HAP-1 (cell line): ENCODE measurements at places on chromosomes 11 and 22.

DNA sequence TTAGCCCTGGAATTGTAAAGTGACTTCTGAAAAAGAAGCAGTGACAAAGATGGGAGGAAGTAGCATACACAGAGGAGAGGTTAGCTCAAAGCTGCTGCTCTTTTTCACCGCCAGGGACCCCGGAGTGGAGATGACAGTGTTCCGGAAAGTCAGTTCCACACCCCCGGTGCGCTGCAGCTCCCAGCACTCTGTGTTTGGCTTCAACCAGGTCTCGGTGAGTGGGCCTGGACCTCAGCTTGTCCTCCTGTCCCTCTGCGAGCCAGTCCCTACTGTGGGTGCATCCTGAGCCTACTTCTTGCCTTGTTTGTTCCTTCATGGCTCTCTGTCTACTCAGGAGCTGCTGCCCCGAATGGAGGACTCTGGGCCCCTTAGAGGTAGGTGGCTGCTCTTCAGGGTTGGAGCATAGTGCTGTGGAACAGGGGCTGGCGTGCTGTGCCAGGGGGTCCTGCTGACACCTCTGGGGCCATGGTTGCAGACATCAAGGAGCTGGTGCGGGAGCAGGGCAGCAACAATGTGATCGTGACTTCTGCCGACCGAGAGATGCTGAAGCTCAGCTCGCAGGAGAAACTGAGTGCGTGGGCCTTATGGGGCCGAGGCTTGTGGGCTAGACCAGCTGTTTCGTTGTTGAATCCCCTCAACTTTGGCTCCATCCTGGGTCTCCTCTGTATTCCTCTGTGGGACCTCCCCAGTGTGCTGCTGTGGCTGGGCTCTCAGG, 1.7 kb downstream of the PCNX3 start:
- DNase-seq, result no peak

GRCh38 chr11:33734441-33735270, 1.6 kb downstream of the CD59 start:
- DNase-seq, result no peak

GRCh38 chr11:77440678-77441077, 33.2 kb downstream of the PAK1 start:
- no peak for DNase-seq

- no peak for DNase-seq
These were observed 162.5 kb downstream of the ETS1 start for GRCh38 chr11:128424851-128425285.

GRCh38 chr11:9626496-9627394, 37.1 kb upstream of the SWAP70 start:
- peak; percentile 32 for DNase-seq

DNA sequence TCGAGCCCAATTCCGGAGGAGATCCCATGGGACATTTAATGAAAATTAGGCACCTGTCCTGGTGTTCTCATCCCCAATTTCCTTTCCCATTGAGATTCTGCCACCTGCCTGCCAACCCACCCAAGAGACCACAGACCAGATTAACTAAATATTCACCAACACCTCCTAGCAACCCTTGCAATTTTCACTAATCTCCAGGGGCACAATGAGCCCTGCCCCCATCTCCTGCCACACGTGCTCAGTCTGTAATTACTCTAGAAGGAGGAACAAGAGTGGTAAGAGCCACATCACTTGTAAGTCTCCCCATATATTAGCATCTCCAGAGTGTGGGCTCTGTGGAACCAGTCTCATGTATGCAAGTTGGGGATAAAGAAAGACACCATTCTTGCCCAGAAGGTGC, 38.0 kb downstream of the IL18BP start:
- no peak for DNase-seq

DNA sequence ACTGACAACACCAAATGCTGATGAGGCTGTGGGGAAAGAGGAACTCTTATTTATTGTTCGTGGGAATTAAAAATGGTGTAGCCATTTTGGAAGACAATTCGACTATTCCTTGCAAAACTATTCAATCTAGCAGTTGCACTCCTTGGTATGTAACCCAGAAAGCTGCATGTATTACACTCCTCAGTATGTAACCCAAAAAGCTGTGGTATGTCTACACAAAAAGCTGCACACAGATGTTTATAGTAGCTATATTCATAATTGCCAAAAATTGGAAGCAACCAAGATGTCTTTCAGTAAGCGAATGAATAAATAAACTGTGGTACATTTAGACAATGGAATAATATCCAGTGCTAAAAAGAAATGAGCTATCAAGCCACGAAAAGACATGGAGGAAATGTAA, 4.9 kb downstream of the NNMT start:
- no peak for DNase-seq

- peak; percentile 92 for DNase-seq
These were observed 765 bp downstream of the RCOR2 start for GRCh38 chr11:63915961-63916836.

DNA sequence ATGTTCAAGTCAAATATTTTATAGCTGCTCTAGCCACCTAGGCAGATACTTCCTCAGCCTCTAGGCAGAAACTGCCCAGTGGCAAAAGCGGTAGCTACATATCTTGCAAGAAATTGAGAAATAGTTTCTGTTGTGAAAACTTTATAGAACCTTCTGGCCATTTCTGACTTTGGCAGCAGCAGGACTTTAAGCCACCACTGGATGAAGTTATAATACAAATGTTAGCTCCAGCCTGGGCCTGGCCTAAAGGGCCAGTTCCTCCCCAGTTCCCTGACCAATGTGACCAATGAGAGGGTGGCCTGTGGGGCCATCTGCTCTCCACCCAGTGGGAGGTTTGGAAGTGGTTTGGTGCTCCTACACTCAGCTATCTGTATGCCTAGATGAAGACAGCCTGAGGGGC, 254.0 kb upstream of the NARS2 start:
- DNase-seq, result no peak

GRCh38 chr11:103281301-103281700, 172.1 kb downstream of the DYNC2H1 start:
- no peak for DNase-seq

- no peak for DNase-seq
These were observed 179.7 kb downstream of the IGLL1 start for GRCh38 chr22:23400286-23400981.

GRCh38 chr22:19943082-19944026, 1.7 kb upstream of the TXNRD2 start:
- DNase-seq, result no peak
